ENCODE measurements at places on chromosomes 6 and 20.

- DNase-seq, result no peak
Observed at GRCh38 chr20:32457479-32457986, 99.4 kb downstream of the ASXL1 start.

GRCh38 chr6:63805808-63806572, 170.4 kb downstream of the PHF3 start:
- no peak for DNase-seq

DNA sequence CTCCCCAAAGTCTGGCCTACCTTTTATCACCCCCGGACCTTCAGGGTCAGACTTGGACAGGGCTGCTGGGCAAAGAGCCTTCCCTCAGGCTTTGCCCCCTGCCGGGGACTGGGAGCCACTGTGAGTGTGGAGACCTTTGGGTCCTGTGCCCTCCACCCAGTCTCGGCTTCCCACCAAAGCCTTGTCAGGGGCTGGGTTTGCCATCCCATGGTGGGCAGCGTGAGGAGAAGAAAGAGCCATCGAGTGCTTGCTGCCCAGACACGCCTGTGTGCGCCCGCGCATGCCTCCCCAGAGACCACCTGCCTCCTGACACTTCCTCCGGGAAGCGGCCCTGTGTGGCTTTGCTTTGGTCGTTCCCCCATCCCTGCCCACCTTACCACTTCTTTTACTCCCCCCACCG, 10.3 kb downstream of the VEGFA start:
- DNase-seq, result no peak

- no peak for DNase-seq
Observed at GRCh38 chr6:16883414-16883813, 122.2 kb upstream of the ATXN1 start.

- no peak for DNase-seq
Observed at GRCh38 chr6:44966449-44967092, 361.6 kb upstream of the RUNX2 start.

GRCh38 chr20:41476446-41476845, 109.8 kb upstream of the EMILIN3 start:
- no peak for DNase-seq

- DNase-seq, result no peak
Observed at GRCh38 chr20:14234666-14235295, 102.6 kb downstream of the FLRT3 start.

DNA sequence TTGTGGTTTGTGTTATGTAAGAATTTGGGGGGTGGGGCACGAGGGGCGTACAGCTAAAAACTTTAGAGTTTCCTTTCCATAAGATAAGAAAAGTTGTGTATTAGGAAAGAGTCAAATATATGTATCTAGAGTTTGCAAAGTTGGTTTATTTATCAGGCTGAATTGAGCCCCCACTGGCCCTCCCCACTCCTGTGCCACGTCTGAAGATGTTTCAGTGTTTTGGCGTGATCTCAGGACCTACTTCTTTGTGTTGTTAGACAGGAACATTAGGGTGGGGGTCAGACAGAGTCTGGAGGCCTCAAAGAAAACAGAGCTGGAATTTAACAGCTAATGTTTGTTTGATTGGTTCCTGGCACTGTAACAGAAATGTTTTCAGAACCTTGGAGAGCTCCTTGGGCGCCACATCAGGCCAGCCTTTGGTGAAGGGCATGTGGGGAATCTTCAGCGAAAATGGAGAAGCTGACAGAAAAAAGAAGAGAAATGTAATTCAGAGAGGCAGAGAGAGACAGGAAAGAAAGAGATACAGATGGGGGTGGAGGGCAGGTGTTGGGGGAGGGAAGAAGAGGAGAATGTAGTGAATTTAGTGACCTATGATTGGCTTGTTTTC, 674 bp downstream of the NRSN1 start:
- DNase-seq, result no peak

DNA sequence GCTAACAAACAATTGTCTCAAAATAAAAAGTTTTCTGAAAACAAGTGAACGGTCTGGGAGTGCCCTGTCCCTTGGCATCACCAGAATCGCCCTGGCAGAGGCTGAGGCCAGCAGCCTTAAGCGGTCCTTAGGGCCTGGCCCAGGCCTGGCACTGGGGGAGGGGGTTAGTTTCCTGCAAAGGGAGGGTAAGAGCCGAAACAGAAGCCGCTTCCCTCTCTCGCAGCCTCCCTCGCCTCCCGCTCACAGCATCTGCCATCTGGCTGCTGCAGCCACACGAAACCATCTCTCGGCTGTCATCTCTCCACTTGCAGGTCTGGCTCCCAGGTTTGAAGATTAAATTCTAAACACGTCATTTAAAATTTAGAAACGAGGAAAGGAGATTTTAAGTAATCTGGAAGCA, 31.5 kb downstream of the PMEPA1 start:
- no peak for DNase-seq

DNA sequence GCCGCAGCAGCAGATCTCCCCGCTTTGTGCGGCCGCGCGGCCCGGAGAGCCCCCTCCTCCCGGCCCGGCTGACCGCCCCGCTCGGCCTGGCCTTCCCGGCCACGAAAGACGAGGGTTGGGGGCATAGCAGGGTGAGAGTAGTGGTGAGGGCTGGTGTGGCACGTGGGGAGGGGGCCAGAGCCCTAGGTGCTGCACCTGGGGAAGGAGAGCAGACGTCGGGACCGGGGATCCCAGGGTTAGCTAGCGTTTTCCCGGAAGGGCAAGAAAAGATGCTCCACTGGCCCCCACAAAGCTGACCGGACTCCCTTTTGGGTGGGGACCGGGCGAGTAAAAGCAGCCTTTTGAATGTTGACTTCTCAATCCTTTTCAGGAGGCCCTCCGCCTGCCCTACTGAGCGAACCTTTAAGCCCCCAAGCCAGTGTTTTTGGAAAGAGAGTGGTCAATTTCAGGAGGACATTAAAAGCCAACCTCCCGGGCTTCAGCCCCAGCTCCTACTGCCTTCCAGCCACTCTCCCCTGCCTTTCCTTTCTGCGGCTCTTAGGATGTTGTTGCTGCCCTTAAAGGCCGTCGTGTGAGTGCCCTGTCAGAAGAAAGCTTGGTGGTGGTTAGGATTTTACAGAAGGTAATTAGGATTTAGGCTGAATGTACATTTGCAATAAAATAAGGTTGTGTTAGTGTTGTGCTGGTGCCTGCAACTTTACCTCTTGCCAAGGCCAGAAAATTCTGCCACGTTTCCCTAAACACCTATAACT, 648 bp upstream of the BACH2 start:
- no peak for DNase-seq

- no peak for DNase-seq
Observed at GRCh38 chr20:31578448-31579138, 26.5 kb upstream of the ID1 start.

All from omental fat pad (tissue), 4 donors.